ENCODE measurements at places on chromosomes 1 and 21.

- H3K4me3 ChIP-seq, result no peak overlapping the region
- no peaks in the 10 kb centered on the region for H3K36me3 ChIP-seq
- no peak for DNase-seq
- H3K27ac ChIP-seq, result no peak overlapping the region
- no peaks in the 10 kb centered on the region for H3K27me3 ChIP-seq
These were observed 4.4 kb downstream of the LBR start for GRCh38 chr1:225423518-225423855.

- no peak for DNase-seq
- H3K4me3 ChIP-seq, result no peak overlapping the region
- no peak overlapping the region for H3K27ac ChIP-seq
- no peaks in the 10 kb centered on the region for H3K4me1 ChIP-seq
- no peaks in the 10 kb centered on the region for H3K36me3 ChIP-seq
These were observed 6.0 kb downstream of the CFAP74 start for GRCh38 chr1:1997576-1997975.

DNA sequence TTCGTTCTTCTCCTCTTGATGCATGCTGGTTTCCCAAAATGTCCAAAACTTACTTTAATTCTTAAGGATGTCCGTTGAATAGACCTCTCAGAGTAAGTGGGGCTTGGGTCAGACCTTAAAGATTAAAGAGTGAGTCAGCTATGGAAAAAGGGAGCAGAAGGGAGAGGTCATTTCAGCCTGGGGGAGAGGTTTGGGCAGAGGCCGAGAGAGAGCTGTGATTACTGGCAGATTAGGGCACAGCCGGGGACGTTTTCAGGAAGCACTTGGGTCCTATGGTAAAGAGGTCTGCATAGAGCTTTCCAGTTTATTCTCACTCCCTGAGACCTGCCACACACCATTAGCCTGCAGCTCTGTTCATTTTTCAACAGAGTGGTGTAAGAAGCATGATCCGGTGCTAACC lies 14.0 kb upstream of the ST3GAL3 start:
- no peak overlapping the region for H3K27ac ChIP-seq
- H3K4me3 ChIP-seq, result no peak overlapping the region
- H3K4me1 ChIP-seq, result no peaks in the 10 kb centered on the region

DNA sequence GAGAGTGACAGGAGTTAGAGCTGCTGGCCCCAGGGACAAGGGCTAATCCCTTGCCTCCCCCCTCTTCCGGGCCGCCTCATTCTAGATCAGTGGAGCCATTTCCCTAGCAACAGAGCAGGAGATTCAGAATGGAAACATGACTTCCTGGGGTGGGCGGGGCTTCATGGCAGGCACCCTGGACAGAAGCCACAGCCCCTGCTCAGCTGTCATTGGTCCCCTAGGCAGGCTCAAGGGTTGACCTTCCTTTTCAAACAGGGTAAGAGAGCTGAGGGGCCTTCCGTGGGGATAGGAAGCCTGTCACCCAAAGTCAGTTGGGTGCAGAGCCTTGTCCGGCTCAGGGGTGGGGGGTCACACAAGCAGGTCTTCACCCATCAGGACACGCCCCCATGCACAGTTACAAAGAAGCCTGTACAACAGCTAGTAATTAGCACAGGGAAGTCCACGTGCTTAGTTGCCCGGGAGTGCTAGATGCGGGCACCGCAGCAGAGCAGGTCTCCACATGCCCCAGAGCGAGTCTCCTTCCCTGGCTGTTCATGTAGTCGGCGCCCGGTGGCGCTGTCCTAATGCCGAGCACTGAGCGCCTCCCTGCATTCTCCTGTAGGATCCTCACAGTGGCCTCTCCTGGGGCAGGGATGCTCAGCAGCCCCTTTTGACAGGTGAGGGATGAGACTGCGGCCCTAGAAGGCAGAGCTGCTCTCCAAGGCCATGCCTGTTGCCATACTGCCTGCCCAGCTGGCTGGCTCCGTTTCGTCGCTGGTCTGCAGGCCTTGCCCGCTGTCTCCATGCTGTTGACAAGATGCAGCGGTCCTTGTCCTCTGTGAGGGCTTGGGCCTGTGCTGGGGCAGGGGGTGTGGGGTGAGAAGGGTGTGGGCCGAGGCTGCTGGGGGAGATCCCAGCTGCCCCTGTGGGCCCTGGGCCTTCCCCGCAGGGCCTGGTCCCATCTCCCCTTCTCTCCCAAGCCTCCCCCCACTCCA lies 5.1 kb downstream of the TMEM201 start:
- H3K27me3 ChIP-seq, result no peaks in the 10 kb centered on the region
- no peak for DNase-seq
- H3K4me1 ChIP-seq, result no peaks in the 10 kb centered on the region
- H3K4me3 ChIP-seq, result no peak overlapping the region

DNA sequence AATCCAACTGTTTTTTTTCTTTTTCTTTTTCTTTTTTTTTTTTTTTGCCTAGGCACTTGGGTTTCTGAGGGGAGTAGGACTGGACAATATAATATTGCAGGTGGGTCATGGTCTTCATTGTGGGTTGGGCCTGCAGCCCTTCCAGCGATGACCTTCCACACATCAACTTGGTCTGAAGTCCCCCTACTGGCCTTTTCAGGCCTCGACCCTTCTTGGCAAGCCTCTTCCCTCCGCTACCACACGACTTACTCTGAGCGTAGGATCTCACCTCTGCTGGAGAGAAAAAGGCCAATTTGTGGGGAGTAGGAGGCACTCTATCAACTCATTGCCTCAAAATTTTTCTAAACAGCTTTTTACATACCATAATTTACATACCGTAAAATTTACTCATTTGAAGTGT lies 51.1 kb upstream of the GRIK3 start:
- no peaks in the 10 kb centered on the region for H3K27me3 ChIP-seq
- no peaks in the 10 kb centered on the region for H3K4me1 ChIP-seq
- no peaks in the 10 kb centered on the region for H3K36me3 ChIP-seq

DNA sequence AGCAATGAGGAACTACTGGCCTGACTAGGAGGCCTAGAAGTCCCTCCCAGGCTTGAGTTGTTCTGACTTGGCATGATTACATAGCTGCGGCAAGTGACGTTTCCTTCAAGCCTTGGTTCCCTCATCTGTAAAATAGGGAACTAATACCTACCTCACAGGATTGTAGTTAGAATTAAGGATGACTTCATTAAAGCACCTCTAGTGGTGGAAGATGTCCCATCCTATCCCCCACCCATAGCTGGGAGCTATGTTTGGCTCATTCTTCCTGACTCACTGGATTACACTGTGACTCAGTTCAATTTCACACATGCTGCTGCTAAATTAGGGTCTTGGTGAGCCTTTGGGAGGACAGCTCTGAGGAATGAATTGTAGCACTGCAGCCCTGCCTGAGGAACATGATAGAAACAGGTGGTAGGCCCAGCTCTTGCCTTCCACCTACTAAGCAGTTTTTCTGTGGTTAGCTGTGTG lies 6.0 kb upstream of the SHISA4 start:
- no peak overlapping the region for H3K4me3 ChIP-seq
- H3K36me3 ChIP-seq, result no peaks in the 10 kb centered on the region
- H3K27me3 ChIP-seq, result no peaks in the 10 kb centered on the region
- H3K27ac ChIP-seq, result no peak overlapping the region

GRCh38 chr1:6012529-6013318 lies 20.5 kb upstream of the NPHP4 start:
- no peaks in the 10 kb centered on the region for H3K27me3 ChIP-seq
- no peak overlapping the region for H3K4me3 ChIP-seq
- no peak overlapping the region for H3K27ac ChIP-seq
- no peaks in the 10 kb centered on the region for H3K4me1 ChIP-seq

DNA sequence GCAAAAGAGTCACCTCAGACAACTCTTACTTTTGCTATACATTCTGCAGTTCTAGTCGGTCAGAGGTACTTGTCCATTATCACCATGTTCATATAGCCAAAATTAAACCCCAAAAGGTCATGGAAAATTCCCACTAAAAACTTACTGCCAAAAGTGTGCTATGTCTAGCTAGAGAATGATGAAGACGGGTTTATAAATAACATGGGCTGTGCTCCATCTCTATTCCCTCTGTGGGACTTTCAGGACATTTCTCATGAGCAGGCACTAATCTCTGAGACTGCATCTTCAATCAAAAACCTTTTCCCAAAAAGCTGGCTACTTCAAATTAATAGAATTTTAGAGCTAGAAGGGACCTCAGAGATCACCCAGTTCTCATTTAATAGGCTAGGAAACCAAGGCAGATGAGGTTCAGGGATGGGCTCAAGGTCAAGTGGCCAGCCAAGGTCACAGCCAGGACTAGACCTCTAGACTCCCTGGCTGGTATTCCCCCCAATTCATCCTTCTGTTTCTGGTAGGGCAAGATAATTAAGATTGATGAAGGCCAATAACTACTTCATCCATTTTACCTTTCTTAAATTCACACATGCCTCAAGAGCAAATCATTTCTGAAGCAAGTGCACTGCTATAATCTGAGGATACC lies 21.0 kb upstream of the MOB3C start:
- no peak overlapping the region for H3K4me3 ChIP-seq
- H3K4me1 ChIP-seq, result peaks cover 10% of the 10 kb centered on the region
- no peak overlapping the region for H3K27ac ChIP-seq

GRCh38 chr1:230342019-230342418 lies 84.1 kb downstream of the PGBD5 start:
- H3K4me1 ChIP-seq, result no peaks in the 10 kb centered on the region
- H3K27me3 ChIP-seq, result no peaks in the 10 kb centered on the region
- H3K36me3 ChIP-seq, result no peaks in the 10 kb centered on the region

All from pancreas (tissue), 10 donors.